ENCODE measurements at places on chromosomes 2 and 18.

DNA sequence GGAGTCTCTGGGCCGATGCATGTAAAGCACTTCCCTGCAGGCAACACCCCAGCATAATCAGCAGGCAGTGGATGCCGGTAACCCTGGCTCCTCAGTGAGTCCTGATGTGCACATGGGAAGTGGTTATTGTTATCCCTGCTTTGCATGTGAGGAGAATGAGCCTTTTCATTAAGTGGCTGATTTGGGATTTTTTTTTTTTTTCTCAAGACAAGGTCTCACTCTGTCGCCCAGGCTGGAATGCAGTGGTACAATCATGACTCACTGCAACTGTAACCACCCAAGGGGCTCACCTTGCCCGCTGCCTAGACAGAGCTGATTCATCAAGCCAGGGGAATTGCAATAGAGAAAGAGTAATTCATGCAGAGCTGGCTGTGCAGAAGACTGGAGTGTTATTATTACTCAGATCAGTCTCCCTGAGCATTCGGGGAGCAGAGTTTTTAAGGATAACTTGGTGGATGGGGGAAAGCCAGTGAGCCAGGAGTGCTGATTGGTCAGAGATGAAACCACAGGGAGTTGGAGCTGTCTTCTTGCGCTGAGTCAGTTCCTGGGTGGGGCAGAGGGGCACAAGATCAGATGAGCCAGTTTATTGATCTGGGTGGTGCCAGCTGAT is 95.4 kb downstream of the SOCS6 start:
- no peak for DNase-seq

DNA sequence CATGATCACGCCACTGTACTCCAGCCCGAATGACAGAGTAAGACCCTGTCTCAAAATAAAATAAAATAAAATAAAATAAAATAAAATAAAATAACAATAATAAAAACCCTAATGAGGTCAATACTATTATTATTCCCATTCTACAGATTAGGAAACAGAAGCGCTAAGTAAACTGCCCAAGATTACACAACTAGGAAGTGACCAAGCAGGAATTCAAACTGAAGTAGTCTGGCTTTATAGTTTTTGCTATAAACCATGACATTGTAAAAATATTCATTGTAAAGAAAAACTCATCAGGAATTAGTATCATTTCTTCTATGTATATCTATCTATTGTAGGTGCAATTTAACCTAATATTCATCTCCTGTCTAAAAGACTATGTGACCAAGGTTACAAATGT is 1.2 kb downstream of the PLEKHM3 start:
- DNase-seq, result no peak

- peak; percentile 89 for DNase-seq
These were observed at the start of gene MALT1 for GRCh38 chr18:58671111-58671631. MALT1 (plus strand) TSS chr18:58671465; CDS start chr18:58671644, 179 bp downstream.

DNA sequence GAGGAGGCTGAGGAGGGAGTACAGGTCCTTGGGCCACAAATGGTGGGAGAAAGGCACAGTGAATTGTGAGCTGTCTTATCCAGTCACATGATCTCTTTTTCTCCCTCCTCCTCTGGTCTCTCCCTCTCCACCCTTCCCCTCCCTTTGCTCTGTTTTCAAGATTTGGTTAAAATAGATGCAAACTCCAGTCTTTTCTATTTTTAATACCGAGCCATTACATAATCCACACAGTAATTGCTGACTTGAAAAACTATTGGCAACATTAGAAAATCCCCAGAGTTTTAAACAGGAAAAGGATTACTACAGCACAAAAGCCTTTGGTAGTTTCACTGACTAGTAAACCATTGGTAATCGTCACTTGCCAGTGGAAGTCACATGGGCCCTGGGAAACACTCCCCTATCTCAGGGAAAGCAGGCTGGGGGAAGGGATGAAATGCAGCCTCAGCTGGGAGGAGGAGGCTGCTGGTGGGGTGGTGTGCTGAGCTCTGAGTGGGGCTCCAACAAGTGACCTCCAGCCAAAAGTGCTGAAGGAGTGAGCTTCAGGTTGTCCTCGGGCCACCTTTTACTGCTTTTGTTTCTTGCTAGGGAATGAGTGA is 57.4 kb upstream of the PCBP1 start:
- DNase-seq, result no peak

- DNase-seq, result no peak
These were observed 182.0 kb upstream of the TRIB2 start for GRCh38 chr2:12534646-12535263.

DNA sequence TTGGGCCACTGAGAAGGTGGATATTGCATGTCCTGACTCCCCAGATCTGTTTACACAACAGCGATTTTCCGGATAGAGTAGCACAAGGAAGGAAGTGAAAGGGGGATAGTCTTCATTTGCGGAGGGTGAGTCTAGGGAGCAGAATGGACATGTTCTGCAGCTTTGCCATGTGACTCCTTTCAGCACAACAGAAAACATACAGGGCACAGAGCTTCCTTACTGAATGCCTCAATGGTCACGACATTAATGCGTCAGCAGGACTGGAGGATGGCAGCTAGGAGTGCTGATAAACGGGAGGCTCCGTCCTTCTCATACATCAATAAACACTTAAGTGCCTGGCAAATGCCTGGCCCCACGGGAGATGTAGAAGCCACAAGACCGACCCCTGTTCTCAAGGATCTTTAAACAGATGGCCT is 163.0 kb downstream of the FAM210A start:
- no peak for DNase-seq

DNA sequence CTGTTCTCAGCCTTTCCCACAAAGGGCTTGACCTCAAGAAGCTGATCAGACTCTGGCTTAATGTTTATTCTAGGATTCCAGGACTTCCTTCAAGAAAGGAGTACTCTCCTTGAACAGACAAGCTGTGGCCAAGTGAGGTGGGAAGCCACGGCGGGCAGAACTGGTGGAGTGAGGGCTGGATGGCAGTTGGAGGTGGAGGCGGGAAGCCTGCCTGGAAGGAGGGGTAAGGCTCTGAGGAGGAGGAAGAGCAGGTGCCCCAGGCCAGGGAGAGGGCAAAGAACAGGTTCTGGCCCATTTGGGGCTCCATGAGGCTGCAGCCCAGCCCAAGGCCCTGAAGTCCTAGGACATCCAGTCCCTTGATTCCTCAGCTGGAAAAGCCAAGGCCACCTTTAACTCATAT is 143.9 kb downstream of the CYP26B1 start:
- no peak for DNase-seq

DNA sequence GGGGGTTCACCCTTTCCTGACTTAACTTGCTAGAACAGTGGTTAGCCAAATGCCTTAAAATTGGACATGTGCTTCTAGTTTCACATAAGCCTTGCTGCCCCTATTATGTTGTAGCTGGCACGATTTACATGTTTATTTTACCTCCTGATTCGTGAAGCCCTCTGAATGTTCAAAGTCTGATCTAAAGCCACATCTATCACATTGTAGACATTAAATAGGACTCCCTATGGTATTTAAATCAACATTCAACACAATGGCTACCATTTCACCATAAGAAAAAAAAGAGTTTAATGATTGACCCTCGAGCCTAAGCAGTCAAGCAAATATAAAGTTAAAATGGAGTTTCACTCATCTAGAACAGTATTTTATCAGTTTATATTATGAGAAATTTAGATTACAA is 151.5 kb downstream of the GULP1 start:
- no peak for DNase-seq

DNA sequence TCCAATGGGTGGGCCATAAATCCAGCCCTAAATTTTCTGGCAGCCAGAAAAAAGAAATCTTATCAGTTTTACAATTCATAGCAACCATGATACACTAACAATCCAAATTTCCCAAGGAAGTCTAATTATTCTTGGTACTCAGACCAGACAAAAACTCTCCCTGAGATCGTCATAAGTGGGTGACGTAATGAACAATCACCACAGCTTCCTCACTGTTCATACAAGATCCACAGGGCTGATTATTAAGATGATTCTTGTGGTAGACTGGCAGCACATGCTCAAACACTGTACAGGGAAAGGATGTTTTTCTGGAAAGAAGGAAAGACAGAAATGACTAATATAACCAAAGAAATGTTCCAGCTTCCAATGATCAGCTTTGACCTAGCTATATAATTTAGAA is 178.3 kb upstream of the CRIM1 start:
- DNase-seq, result no peak

- DNase-seq, result no peak
These were observed 39.7 kb upstream of the NABP1 start for GRCh38 chr2:191638079-191638801.

DNA sequence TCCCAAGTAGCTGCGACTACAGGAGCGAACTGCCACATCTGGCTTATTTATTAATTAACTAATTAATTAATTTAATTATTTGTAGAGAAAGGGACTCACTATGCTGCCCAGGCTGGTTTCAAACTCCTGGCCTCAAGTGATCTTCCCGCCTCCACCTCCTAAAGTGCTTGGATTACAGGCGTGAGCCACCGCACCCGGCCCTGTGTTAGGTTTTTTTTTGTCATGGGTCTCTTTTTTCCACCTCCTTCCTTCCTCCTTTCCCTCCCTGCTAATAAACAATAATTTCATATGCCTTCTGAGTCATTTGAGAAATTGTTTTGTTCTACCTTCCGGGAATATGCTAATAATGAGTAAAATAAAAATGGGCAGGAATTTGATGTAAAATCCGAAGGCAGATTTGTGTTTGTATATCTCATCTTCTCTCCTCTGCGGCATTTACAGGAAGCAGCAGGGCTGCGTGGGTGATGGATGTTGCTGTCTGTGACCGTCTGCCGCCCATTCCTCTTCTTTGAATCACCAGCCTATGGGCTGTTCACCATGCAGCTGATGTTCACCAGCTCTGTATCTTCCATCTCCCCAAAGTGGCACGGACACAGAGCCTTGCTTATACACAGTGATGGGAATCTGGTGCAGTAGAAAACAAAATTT is 89.9 kb downstream of the ACSL3 start:
- no peak for DNase-seq

- peak; percentile 22 for DNase-seq
These were observed at the start of gene KCNG2 for GRCh38 chr18:79797518-79798345. KCNG2 (plus strand) TSS chr18:79797938; CDS start chr18:79863668, 65,730 bp downstream.

DNA sequence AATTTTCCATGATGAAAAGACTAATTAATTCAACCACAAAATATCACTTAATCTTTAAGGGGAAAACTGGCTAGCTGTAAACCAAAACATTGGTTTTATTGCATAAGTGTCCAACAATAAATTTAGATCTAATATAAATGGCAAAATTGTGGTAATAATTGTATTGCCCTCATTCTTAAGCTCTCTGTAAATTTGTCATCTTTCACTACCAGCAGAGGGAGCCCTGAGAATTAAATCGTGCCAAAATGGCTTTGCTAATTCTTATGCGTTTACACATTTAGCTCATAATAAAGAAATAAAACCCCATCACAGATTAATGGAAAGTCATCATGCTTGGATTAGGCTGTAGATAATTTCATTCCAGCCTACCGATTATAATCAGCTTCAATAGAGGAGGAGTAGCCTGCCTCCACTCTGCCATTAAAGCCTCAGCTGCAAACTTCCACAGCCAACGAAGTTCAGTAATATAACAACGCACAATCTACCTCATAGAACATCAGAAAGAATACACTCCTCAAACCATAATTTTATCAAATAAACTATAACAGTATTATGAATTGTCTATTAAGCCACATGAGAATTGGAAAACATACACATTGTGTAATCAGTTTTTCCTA is 70.0 kb upstream of the ATP5MC3 start:
- DNase-seq, result no peak

DNA sequence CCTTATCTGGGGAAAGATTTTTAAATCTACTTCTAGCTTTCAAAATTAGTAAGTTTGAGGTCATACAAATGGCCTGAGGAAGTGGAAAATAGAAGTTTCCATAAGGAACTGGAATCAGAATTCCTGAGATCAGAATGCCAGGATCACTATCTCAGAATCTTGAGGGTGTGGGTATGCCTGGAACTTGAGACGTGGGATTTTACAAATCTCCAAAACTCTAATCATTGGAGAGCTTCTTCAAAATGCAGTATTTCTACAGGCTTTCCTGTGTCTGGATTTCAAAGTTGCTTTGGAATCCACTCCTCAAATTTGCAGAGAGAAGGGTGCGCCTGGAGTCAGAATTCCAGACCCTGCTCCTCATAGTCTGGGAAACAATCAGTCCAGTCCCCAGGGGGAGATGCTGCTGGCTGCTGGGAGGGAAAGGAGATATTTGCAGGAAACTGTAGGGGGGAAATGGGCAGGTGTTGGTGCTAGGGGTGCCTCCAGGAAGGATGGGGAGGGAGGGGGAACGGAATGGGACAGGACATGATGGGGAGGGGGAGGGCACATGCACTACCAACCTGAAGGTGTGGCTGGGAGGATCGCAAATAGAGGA is 31.0 kb upstream of the CATIP start:
- no peak for DNase-seq

DNA sequence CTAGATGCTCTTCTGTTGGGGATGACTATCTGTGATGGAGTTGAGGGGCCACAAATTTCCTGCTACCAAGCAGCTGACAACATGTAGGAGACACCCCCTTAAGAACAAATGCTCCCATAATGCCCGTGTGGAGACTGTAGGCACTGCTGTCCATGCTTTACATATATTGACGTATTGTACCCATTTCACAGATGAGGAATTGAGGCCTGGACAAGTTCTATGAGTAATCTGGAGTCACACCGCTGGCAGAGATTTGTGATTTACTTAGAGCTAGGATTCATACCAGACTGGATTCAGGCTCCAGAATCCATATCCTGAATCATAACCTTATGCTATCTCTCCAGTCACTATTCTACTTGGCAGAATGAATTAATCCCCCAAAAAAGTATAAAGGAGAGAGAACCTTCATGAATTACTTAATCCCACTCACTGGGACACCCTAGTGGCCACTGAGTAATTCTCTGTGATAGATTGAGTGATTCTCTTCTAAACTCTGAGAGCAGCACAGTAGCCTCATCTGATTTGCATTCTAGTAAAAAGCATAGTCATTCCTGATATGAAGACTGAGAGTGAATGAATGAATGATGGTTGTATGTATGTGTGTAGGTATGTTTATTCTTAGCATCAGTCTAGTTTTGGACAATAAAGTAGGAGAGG is 460.7 kb upstream of the MEIS1 start:
- DNase-seq, result no peak

- DNase-seq, result no peak
These were observed 254.3 kb downstream of the SOX11 start for GRCh38 chr2:5946225-5947115.

DNA sequence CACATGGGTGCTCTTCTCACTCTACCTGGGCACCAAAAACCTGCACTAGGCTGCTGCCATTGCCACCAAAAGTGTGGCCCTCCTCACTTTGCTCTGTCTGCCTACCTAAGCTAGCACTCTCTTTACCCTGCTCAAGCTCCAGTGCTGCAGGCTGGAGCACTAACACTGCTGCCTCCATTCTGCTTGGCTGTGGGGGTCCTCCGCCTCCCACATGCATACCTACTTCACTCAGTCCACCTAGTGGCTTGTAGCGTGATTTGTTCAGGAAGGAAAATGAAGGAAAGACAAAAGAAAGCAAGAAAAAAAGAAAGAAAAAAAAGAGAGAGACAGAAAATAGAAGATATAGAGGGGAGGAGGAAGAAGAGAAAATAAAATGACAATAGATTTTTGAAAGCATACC is 1339.4 kb upstream of the CHAC2 start:
- no peak for DNase-seq

DNA sequence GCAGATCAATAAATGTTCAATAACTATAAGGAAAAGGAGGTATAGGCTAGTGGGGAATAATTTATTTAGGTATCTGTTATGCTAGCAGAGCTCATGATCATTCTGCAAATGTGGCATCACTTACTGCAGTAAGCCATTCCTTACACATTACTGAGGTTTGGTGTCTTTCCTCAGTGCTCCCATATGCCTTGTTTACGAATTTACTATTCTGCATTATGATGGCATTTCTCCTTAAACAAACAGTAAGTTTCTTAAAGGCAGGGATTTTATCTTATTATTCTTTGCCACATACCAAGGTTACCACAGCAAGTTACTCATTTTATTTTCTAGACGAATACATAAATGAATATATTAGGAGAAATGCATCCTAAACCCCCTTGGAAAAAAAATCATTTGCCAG is 88.4 kb downstream of the DSEL start:
- no peak for DNase-seq

Data from stimulated activated CD4-positive, alpha-beta T cell treated with anti-CD3 and anti-CD28 coated beads, Interleukin-12 subunit alpha, Interleukin-12 subunit beta, amount 100 ng/mL, for 24 hours (primary cell).